ENCODE measurements at places on chromosomes 5 and 9.

DNA sequence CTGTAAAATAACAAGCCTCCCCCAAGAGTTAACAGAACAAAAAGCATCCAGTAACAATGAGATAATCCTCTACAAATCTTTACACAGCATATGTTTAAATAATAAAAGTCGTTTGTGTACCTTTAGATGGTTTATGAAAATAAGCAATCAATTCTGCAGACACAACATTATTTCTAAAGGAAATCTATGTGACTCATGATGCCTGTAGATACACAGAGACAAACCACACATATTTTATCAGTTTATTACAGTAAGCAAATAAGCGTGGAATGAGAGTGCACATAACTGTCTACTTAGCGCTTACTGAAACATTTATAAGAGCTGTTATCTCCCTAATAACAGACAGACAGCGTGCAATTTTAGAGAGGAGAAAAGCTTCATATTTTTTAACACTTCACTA lies 243.6 kb downstream of the AP3B1 start:
- DNase-seq, result no peak

- DNase-seq, result peak; percentile 31
These were observed 287.3 kb downstream of the EBF1 start for GRCh38 chr5:158812408-158812807.

DNA sequence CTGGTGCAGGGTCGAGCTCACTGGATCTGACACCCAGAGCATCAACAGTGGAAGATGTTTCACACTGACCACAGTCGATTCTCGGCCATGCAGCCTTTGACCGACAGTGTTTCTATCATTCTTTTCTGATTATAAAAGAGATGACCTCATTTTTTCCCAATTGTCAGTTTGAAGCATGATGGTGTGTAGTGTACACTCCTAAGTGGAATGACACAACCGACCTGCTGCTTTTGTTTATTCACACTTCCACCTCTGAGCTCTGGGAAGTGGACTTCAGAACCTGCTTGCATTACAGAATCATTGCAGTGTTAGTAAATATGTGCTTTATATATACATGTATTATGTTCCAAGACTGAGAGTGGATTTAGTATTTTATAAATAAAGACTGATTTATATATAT lies 128.6 kb downstream of the IRX2 start:
- DNase-seq, result no peak

DNA sequence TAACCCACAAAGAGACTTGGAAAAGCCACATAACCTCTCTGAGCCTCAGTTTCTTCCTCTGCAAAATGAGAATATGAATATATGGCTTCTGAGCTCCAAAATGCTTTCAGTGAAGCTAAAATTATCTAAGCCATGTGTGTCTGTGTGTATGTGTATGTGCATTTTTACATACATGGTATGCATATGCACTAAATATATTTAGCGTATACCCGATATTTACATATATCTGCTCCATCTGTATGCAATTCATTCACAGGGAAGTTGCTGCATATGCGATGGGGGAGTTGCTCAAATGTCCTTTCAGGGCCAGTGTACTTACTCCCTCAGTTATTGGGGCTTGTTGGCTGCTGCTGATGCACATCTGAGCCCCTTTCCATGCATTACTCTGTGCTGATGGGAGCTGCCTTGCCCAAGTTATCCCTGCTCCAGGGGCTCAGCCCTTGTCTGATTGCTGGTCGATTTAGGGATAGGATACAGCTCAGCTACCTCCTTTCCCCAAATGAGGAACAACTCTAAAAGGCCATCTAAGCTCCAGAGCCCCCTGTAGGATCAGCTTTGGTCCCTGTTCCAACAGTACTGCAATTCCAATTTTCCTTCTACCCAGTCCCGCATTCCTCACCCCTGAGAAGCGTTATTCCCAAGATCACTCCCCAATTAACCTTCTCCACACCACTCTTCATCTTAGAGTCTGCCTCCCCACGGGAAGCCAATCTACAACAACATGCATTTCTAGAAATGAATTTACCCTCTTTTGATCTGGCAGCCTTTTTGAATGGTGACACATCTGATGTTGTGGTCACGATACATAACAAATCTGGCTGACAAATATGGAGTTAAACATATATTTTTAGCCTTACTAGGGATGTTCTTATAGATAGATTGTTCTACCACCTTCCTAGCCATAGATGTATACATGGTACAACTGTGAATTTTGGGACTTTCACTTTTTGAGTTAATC lies 15.9 kb downstream of the RHOBTB3 start:
- DNase-seq, result no peak

GRCh38 chr9:119221276-119221675 lies 148.0 kb downstream of the BRINP1 start:
- no peak for DNase-seq

DNA sequence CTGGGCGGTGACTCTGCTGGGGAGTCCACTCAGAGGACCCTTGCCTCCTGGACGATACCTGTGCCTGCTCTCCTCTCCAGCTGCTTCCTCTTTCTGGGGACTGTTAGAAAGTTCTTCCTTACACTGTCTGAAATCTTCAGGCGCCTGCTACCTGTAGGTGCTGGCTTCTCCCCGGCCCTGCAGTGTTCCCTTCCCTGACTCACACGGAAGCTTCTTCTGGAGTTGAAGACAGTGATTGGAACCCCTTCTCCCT lies 562 bp downstream of the GSN start:
- no peak for DNase-seq

DNA sequence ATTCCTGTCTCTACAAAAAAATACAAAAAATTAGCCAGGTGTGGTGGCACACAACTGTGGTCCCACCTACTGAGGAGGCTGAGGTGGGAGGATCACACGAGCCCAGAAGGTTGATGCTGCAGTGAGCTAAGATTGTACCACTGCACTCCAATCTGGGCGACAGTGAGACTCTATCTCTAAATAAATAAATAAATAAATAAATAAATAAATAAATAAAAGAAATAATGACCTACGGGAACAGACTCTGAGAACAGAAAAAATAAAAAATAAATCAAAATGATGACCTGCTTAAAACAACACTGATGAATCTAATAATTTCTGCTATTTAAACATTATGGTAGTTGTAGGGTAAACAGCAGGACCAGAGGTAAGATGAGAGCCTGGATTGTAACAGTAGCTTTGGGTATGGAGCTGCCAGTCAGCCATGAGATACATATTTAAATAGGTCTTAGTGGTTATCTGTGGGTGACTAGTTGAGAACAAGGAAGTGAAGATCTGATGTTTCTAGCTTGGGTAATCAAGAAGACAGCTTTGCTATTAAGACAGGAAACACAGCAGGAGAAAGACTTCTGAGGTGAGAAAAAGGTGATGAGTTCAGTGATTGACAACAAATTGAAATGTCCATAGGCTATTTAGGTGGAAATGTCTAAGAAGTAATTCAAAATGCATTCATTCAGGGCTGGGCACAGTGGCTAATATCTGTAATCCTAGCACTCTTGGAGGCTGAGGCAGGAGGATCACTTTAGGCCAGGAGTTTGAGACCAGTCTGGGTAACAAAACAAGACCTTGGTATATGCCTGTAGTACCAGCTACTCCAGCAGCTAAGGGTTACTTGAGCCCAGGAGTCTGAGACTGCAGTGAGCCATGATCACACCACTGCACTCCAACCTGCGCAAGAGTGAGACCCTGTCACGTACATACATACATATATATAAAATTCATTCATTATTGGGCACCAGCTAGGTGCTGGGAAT lies 11.0 kb downstream of the RNF145 start:
- DNase-seq, result no peak
